ENCODE measurements at places on chromosomes 7 and 10. TPM values are rescaled to one million over a fixed set of nuclear protein-coding genes. Genes with fewer than 3 reads are reported as not detected.

DNA sequence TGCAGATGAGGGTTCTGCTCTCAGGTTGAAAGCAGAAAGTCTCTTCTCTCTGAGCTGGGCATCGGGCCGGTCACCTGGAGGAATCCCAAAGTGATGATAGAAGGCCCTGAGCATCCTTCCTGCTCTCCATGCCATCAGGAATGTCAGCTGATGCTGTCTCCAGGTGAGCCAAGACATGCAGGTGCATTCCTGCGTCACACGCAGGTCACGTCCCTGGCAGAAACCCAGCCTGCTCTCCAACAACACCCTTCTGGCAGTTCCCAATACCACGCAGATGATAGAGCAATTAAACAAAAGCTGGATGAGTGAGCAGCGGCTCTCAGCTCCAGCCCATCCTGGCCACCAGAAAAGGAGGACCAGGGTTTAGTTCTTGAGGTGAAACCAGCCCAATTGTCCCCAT, 6.9 kb upstream of the WIPI2 start:
- no peak for DNase-seq

DNA sequence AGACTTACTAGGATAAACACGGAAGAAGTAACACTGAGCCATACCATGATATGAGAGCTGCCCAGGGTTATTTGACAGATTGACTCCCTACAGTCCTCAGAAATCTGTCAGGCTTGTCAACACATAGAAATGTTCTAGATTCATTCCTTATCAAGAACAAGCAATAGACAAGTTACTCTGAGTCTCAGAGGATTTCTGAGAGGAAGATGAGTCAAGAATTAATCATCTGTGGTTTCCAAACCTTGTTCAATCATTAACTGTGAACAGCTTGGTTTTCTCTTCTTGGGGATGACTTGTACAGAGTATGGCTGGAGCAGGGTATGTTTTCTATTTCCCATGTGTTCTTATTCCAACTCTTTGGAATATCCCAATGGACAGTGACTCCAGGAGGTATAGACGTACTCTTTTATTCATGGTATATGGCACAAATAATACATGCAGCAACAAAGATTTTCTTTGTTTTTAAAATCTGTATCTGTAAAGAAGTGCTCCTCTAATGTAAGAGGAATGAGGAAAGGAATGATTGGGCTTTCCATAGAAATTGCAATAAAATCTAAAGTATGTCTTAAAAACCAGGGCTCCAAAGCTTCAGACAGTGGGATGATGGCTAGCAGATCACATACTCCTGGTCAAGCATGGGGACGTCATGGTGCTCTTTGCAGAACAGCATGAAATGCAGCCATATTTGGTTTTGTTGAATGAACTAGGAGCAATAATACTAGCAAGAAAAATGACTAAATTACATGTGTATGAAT, 11.9 kb upstream of the SFR1 start:
- DNase-seq: no peak

DNA sequence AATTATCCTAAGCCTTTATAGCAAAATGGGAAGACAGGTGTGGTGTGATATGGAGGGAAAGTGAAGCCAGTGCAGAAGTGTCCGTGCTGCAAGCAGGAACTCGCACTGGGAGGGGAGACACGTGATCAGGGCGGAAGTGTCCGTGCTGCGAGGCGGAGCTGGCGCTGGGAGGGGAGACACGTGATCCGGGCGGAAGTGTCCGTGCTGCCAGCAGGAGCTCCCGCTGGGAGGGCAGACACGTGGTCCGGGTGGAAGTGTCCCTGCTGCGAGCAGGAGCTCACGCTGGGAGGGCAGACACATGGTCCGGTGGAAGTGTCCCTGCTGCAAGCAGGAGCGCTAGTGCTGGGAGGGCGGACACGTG, 40.5 kb upstream of the PRKAR1B start:
- DNase-seq: no peak

GRCh38 chr10:34121125-34121753, 693.9 kb downstream of the PARD3 start:
- DNase-seq: no peak

GRCh38 chr7:84949067-84949466, 237.8 kb downstream of the SEMA3D start:
- no peak for DNase-seq

DNA sequence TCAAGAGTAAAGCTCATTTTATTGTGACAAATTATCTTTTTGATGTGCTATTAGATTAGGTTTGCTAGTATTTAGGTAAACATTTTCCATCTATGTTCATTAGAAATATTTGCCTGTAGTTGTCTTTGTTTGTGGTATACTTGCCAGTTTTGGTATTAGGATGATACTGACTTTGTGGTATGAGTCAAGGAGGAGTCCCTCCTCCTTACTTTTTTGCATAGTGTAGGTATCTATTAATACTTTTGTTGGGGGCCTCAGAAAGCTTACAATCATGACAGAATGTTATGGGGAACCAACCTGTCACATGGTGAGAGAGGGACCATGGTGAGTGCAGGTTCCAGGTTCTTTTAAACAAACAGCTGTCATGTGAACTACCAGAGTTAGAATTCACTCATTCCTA, 102.1 kb downstream of the ZWINT start:
- DNase-seq: no peak

DNA sequence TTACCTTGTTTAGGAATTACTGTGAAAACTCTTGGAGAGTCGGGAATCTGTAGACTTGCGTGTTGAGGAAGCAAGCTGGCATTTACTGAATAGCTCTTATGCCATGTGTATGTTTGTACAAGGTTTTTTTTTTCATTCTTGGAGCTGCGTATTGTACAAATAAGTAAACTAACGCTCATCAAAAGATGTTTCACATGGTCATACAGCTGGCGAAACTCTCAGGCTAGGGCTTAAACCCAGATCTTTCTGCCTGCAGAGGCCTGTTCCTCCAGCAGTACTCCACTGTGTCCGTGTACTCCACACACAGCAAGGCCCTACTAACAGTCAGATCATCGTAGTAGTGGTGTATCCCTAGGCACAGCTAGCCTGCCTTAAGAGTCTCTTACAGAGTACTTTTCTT, 7.4 kb downstream of the EDRF1 start:
- DNase-seq: no peak

DNA sequence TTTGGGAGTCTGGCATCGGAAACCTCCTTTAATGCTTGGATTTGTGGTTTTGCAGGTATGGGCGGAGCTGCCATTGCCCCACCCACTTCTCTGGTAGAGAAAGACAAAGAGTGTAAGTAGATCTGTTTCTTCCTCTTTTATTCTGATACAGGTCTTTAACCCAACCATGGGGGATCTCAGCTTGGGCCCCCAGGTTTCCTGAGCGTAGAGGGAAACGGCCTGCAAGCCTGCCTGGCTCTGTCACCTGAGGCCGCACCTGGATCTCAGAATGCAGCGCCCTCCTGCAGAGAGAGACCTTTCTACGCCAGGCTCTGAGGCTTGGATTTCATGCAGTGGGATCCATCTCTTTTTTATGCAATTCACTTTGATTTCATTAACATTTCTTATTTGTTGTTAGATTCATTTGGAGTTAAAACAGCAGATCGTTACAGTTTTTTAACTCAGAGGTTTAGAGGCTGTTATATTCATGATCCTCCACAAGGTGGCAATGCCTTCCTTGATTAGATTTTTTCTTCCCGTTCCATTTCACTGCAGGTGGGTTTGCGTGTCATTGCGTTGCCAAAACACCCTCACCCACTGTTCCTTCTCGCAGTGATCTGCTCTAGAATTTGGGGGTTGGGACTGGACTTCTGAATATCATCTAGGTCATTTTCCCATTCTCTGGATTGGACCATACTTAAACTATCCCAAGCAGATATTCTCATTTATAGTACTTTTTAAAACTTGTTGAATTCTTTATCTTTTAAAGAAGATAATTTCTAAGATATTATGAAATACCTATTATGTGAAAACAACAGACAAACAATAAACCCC, 20.0 kb downstream of the RBM17 start:
- DNase-seq: peak; percentile 52

DNA sequence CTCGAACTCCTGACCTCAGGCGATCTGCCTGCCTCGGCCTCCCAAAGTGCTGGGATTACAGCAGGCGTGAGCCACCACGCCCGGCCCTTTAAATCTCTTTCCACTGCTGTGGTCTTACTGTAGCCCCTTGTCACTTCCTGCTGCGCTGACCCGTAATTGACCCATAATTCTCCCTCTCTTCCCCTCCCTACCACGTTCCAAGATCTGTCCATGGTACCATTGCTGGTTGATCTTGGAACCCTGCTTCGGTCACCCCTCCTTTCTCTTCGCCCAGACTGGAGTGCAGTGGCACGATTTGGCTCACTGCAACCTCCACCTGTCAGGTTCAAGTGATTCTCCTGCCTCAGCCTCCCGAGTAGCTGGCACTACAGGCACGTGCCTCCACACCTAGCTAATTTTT, 6.5 kb downstream of the POR start:
- DNase-seq: no peak

- DNase-seq: no peak
These were observed 173.5 kb downstream of the SEMA3E start for GRCh38 chr7:83475420-83475819.

- no peak for DNase-seq
These were observed 28.3 kb upstream of the CUL1 start for GRCh38 chr7:148670374-148670773.

DNA sequence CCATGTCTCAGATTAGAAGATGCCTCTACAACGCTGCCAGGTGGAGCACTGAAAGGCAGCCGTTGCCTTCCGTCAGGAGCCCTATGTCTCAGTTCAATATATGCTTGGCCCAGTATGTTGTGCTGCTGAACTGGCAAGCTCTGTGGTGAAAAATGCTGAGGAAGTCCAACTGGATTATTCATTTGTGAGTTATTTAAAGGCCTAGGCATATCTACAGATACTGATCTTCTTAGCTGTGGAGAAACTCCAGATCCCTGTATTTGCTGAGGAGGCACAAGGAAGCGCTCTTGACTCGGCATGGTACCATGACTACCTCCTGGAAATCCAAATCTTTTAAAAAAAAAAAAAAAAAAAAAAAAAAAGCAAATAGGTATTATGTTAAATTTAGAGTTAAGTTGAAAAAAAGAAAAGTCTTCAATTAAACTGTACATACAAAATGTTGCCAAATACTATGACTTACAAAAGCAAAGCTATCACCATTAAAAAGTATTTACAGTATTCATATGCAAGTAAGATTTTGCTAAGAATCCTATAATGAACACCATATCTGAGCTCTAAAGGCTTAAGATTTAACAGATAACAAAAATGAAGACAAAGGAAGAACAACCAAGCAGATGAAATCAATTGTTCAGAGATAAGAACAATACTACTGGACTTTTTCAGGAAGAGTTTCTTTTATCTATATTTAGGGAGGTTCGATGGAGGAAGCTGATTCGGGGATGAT, 152.4 kb downstream of the GALNT11 start:
- DNase-seq: no peak

- peak; percentile 73 for DNase-seq
These were observed 34.0 kb downstream of the GATA3 start for GRCh38 chr10:8088504-8088903.

DNA sequence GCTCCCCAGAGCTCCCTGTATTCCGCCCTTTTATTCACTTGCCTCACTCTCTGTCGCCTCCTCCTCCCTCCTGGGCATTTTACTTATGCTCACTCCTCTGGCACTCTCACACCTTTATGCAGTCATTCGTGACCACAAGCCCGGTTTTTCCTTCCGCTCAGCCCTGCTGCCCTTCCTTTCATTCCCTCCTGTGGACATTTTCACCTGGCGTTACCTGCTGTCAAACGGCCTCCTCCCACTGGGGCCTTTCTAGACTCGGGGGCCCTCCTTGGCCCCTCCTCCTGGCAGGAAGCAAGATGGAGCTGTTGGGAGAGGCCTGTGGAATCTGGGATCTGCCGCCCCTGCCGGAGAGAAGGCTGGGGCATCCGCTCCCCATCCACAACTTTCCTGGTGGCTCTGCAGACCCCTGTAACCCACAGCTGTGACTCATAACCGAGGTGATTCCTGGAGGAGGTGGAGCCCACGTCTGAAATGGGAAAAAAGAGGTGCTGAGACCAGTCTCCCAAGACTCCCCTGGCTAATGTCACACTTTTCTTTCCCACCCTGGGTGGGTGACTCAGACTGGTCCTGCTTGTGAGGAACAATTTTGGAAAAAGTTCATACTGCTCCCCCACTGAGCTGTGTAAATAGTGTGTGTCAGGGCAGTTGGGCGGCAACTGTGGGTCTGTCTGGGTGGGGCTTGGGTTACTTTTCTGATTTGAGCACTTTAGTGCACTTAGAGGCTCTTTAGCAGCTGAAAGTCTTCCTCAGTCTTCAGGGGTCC, 1.2 kb downstream of the VCL start:
- no peak for DNase-seq

DNA sequence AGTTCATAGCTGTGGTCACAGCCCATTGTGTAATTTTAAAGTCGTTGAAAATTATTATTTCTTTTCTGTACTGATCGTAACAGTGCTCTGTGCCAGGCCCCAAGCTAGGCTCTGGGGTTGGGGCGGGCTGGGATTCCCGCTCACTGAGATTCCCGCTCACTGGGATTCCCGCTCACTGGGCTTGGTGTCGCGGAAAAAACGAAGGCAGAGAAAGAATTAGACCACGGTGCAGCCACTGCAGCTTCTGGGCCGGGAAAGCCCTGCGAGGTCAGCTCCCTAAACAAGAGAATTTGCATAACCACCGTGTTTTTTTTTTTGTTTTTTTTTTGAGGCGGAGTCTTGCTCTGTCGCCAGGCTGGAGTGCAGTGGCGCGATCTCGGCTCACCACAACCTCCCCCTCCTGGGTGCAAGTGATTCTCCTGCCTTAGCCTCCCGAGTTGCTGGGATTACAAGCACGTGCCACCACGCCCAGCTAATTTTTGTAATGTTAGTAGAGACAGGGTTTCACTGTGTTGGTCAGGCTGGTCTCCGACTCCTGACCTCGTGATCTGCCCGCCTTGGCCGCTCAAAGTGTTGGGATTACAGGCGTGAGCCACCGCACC, 31.2 kb downstream of the FOXK1 start:
- no peak for DNase-seq

- DNase-seq: no peak
These were observed 51.5 kb downstream of the NRCAM start for GRCh38 chr7:108404509-108405420.

DNA sequence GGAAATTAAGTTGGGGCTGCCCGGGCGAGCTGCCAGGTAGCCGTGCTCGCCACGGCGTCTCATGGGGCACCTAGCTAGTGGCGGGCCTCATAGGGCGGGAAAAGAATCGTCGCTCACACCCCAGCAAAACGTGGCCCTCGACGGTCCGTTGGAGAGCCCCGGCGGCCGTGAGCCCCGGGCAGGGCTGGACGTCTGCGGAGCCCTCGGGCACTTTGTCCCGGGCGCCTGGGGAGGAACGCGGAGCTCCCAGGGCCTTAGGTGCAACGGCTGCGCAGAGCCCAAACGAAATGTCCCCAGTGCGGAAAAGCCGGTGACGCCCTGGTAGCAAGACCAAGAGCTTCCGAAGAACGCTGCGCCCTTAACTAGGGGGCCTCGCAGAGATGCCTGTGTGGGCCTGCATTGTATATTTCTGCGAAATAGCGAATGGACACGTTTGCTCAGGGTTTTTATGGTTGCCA, 866 bp upstream of the SFMBT2 start:
- DNase-seq: peak; percentile 17

- no peak for DNase-seq
These were observed 91.3 kb upstream of the SMIM30 start for GRCh38 chr7:113209449-113210203.

SEMA3D gene
- polyA plus RNA-seq: not detected

FBXL13 gene
- not detected for polyA plus RNA-seq

RNF148 gene
- not detected for polyA plus RNA-seq

CPED1 gene
- polyA plus RNA-seq: not detected

PHYHIPL gene
- polyA plus RNA-seq: not detected

SKIDA1 gene
- not detected for polyA plus RNA-seq

SEMA4G gene
- not detected for polyA plus RNA-seq

MRLN gene
- polyA plus RNA-seq: not detected

ITPRID1 gene
- not detected for polyA plus RNA-seq

CHAT gene
- polyA plus RNA-seq: not detected

CALN1 gene
- polyA plus RNA-seq: not detected

Data from immature natural killer cell (primary cell).